ENCODE measurements at places on chromosomes 12 and 14.

- no peak for DNase-seq
These were observed 83.2 kb downstream of the SLC38A6 start for GRCh38 chr14:61064210-61064609.

DNA sequence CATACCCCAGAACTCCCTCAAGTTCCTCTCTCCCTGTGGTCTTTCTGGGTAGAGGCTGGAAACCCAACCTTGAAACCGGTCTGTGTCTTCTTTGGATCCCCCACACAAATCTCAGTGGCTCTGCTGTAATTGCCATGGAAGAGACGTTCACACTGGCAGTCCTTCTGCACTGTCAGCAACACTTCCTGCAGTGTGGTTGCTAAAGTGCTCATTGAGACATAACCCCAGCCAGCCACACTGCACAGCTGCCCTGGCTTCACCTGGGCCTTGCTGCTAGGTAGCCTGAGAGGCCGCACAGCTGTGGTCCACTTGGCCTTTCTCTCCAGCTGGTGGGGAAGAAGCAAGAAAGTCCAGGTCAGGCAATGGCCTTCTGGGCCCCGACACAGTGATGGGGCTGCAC, 2.4 kb downstream of the GZMH start:
- DNase-seq = no peak

- no peak for DNase-seq
These were observed 14.2 kb upstream of the NEK9 start for GRCh38 chr14:75141062-75141461.

GRCh38 chr12:117339104-117339503, 22.3 kb downstream of the NOS1 start:
- no peak for DNase-seq

DNA sequence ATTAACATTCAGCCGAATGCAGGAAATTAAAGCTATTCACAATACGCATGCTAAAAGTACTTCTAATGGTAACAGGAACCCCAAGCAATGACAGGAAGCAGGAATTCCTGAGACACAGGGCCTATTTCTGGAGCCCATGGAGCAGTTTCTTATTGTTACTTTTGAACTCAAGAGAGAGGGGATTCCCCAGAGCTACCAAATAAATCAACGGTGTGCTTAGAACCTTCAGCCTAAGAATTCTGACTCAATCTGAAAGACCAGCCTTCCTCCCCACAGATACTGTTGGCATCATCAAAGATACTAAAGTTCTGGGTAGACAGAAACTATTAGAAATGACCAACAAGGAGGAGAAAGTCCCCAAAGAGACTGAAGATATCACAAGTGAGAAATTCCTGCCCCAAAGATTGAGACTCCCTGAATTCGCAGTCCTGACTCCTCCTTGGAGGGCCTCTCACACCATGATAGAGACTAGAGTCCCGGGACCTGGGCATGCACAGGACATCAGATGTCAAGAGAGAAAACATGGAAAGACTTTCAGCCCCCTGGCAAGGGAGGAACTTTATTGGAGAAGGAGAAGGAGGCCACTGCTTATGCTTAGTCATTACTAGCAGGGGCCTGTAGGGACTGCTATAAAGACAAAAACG, 32.7 kb downstream of the RTRAF start:
- no peak for DNase-seq

DNA sequence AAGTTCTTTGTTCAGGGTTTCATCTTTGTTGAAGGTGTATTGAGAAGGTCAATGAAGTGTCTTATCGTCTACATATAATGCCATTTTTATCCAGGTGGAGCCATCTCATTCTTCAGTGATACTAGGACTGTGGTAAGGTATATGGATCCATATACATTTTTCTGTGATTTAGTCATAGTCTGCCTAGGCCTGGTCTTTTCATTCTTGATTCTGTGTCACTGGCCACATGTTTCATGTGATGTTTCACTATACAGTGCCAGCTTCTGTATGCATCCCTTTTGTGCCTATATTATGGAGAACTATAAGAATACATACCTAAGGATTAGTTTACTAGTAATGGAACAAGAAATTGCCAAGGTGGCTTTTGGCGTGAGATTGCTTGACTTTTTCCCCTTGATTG, 40.5 kb downstream of the VEZT start:
- no peak for DNase-seq
